ENCODE measurements at places on chromosomes 7 and 10. TPM values are rescaled to one million over a fixed set of nuclear protein-coding genes. Genes with fewer than 3 reads are reported as not detected.

LIPM gene
- total RNA-seq, result not detected

ODAD2 gene
- 0.10 TPM for total RNA-seq

GPER1 gene
- 0.42 TPM for total RNA-seq

NET1 gene
- total RNA-seq, result 24.6 TPM

LRRC17 gene
- 0.10 TPM for total RNA-seq

ACBD7 gene
- 0.42 TPM for total RNA-seq

ADCYAP1R1 gene
- under 0.01 TPM for total RNA-seq

HK1 gene
- 35.6 TPM for total RNA-seq

PRLHR gene
- under 0.01 TPM for total RNA-seq

UCN3 gene
- total RNA-seq, result not detected

CDH23 gene
- 5.0 TPM for total RNA-seq
